ENCODE measurements at places on chromosomes 1 and 21.

DNA sequence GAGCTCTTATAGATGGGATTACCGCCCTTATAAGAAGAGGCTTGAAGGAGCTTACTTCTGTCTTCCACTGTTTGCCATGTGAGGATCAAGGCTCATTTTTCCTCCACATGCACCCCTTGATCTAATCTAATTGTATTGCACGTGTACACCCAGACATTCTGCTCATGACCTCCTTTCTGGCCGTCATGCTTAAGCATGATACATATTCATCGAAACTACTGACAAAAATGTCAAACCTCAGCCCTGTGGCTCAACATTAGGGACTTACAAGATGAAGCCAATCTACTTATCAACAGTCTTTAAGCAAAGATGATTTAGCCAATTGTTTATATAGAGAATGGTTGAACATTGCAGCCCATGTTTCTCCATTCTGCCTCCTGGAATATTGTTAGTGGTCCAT, 127.6 kb downstream of the XCL2 start:
- DNase-seq = no peak

DNA sequence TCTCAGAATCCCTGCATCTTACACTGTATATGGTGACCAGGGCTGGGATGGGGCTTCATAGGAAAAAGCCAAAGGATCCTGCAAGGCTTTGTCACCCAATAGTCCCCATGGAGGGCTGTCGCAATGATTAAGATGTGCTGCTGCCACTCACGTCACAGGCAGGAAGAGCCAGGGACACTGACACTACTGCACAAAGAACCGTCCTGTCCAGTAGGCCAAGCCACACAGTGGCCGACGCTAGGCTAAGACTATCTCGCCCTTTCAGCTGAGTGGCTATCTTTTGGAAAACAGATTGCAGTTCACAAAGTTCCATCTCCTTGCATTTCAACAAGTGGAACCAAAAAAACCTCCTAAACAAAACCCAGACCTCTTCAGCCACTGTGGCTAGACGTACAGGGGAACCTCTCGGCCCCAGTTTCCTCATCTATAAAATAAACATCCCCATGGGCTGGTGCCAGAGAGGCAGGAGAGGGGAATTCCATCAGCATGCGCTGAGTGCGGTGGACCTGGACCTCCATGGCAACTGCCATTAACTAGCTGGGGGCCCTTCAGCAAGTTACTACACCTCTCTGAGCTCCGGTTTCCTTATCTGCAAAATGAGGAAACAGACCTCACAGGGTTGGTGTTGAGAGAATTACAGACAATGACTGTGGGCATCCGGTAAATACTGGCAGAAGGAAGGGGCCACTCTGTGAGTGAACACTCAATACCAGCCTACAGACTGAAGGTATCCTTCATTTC, 8.7 kb downstream of the CAPZB start:
- no peak for DNase-seq

DNA sequence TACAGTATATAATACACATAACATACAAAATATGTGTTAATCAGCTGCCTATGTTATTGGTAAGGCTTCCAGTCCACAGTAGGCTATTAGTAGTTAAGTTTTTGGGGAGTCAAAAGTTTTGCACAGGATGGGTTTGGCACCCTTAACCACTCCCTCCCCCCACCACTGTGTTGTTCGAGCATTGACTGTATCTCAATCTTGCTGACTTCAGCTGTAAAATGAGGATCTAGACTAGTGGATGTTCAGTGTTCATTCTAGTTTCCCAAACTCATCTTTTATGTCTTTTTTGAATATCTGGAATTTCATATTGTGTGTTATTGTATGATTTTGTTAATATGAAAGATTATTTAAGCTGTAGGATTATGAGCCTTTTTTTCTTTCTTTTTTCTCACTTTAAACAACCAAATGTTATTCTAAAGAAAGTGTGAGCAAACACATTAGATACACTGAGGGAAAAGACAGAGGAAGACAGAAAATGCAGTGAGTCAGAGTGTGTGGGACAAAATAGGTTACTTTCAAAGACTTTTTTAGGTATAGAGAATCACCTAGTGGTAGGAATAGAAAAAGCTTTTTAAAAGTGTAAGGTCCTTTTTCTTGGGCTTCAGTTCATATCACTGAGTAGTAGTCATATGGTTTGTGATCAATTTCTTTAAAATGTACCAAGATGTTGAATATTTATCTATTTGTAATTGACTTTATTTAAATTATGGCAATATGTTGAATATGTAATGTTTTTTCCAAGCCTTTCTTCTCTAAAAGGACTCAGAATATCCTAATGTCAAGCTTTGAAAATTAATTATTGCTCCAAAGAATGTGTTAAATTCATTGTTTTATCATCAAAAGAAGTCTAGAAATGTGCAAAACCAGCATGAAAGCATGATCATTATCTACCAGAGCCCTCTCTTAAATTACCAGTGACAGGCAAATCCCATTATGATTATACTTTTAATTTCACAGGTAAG, 17.9 kb upstream of the CENPF start:
- no peak for DNase-seq

DNA sequence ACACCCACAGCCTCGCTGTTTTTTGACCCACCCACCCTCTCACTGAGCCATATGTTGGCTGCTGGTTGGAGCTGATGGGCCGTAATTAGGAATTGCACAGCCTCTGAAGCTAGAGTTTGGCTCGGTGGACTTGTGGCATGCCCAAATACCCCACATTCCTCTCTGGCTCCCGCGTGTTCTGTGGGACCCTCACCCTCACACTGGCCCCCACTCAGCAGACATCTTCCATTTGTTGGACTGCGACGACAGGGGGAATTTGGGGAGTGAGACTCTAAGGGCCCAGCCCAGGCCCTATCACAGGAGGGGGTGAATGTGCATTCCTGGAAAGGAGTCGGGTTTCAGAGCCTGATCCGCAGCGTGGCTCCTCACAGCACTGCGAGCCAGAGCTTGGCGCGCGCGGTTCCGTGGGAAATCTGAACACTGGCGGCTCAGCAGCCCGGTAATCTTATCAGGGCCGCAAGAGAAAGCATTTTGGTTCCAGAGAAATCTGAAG, 5.2 kb downstream of the RCSD1 start:
- DNase-seq = no peak

GRCh38 chr1:92481971-92482664, 4.6 kb downstream of the GFI1 start:
- DNase-seq = no peak

DNA sequence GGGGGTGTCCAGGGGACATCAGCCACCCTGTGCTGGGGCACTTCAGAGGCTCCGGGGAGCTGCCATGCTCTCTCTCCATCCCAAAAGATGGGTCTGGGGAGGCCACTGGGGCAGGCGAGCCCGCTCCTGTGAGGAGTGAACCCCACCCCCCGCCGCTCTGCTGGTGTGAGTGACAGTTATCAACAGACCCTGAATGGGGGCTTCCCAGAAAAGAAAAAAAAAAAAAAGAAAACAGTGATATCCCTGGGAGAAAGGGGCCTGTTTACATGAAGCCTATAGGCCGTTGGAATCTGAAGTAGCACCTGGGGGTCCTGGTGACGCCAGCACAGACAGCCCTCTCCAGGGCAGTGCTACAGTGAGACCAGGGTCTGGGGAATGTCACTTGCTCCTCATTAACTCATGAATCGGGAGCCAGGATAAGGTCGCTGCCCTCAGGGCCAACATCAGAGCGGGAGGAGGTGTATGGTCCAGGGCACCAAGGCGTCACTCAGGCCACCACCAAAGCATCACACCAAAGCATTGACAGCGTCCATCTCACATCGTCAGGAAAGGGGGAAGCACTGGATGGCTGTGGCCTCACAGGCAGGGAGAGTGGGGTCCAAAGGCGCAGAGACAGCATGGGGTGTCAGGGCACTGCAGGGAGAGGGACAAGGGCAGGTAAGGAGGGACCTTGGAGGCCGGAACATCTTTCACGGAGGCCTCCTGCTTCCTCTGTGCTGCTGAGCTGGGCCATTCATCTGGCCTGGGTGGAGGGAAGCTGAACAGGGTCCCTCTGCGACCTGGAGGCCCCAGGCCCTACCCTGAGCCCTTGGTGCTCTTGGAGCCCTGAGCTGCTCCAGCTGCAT, 8.4 kb upstream of the NPHP4 start:
- DNase-seq = no peak

DNA sequence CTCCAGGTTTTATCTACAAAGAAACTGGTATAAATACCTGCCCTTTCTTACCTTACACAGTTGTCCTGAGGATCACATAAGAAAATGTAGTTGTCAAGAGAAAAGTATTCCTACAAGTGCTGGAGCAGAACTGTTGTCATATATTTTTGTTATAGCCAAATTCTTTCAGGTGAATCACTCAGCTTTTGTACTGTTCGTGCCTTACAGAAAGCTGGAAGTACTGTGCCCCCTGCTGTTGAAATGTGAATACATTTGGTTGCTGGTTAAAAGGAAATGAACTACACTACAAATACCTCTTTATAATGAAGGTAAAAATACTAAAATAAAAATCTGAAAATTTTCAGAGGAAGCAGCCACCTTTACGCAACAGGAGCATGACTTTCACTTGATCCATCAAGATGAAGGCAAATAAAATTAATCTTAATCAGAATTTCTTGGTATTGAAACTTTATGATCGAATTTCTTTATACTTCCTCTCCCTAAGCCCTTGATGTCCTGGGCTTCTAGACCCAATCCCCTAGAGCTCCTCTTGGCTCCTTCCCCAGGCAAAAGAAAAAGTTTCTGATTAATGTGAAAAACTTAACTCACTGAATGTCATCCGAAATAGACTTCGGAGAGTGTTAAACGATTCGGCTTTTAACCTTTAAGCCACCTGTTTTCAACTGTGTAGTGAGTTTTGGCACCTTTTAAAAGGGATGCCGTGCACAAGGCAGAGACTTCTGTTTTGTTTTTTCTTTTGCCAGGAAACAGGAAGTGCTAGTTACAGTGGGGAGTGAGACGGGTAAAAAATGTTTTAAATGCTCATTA, 12.5 kb downstream of the CHML start:
- no peak for DNase-seq

- no peak for DNase-seq
Measured at GRCh38 chr1:2496087-2496622, 20.1 kb downstream of the PLCH2 start.

DNA sequence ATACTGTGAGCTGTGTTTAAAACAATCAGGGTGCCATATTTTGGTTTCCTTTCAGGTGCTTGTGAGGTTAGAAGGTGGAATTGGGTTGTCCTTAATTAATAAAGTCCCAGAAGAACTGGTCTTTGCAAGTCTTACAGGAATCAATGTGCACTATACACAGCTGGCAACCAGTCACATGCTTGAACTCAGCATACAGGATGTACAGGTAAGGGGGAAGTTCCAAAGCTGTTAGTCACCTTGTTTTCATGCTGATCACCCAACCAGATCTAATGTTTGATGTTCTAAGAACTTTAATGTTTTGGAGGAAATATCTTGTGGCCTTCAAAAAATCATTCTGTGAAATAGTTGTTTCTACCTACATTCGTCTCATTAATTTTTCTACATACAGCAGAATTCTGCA, 156.3 kb downstream of the VPS13D start:
- DNase-seq = peak; percentile 31

DNA sequence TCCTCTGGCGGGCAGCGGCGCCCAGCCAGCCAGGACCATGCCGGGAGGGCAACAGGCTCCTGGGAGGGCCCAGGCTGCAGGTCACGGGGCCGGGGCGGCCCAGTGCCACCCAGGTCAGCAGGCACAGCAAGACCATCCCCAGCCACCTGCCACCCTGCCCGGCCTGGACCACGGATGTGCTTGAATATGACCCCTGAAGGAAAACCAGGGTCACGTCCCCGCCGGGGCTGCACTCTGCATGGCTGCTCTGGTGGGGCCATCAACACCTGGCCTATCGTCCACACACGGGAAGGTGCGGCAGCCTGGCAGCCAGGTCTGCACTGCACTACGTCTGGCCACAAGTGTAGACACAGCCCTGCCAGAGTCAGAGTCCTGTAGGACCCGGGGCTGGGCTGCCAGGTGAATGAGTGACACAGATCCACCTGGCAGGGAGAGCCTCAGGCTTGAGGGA, 6.9 kb downstream of the WNT9A start:
- no peak for DNase-seq

GRCh38 chr1:161350671-161351070, 17.0 kb downstream of the CFAP126 start:
- no peak for DNase-seq

DNA sequence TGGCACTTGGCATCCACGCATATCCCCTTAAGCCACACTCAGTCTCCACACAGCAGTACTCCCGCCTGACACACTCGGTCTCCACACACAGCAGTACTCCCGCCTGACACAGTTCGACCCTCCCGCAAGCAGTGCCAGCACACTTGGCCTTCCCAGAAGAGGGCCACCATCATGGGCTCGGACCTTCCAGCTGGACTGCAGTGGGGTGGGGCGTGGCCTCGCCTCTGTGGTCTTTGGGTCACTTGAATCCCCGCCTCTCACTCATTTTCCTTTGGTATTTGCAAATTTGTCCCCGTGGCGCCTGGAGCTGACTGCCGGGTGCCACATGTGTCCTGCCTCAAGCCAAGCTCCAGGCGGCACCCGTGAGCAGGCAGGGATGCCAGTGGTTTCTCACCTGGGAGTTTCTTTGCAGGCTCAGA, 63.7 kb downstream of the FAAP20 start:
- DNase-seq = no peak

DNA sequence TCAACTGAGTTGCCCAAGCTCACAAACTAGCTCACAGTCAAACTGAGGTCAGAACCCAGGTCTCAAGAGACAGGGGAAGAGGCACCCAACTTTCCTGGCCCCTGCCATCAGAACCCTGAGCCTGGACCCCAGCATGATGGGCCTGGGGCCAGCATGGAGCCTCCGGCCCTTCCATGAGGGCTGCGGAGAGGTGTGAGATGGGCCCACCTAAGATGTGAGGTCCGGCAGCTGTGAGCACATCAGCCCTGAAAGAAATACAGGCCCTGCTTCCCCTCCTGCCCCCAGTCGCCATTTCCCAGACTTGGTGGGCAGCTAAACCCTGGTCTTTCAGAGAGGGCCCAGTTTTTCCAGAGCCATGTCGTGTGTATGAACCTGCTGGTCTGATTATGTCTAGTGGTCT, 30.6 kb downstream of the QSOX1 start:
- no peak for DNase-seq

DNA sequence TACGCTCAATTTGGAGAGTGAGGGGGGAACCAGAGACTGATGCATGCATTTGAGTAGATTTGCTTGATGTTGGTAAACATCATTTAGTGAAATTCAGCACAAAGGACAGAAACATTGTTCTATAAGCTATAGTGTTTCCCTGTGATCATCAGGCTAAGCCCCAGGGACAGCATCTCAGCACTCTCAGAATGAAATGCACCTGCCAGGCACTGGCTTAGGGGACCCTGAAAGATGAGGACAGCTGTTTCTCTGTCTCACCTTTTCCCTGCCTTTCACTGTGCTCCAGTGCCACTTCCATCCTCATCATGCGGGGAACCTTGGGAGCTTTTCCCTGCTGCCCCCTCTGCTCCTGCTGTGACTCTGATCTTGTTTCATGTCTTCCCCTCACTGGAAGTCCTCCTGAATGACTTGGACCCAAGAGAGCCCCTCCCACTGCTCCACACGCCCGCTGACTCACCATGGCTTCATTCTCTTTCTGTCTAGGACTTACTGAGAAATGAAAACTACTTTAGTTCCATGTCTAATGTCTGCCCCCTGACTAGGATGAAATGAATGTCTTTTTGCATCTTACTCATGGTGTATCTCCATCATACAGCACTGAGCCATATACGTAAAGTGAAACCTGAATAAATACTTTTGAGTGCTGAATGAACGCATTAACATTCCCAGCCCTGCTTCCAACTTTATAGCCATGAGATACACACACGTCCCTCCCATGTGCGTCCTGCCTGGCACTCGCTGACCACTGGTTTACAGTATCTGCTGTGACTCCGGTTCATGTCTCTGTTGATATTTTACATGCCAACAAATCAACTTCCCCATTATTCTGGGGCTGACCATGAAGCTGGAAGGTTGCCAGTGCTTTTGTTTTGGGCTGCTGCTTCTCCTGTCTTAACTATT, 182.0 kb downstream of the PCP4 start:
- DNase-seq = no peak

- no peak for DNase-seq
Measured at GRCh38 chr1:21825393-21825792, 13.3 kb downstream of the LDLRAD2 start.

Data from stimulated activated CD8-positive, alpha-beta memory T cell treated with anti-CD3 and anti-CD28 coated beads, Interleukin-7, amount 100 ng/mL, for 4 hours (primary cell).